Epithelial cell of esophagus (primary cell): ENCODE measurements at places on chromosomes 2 and 18.

DNA sequence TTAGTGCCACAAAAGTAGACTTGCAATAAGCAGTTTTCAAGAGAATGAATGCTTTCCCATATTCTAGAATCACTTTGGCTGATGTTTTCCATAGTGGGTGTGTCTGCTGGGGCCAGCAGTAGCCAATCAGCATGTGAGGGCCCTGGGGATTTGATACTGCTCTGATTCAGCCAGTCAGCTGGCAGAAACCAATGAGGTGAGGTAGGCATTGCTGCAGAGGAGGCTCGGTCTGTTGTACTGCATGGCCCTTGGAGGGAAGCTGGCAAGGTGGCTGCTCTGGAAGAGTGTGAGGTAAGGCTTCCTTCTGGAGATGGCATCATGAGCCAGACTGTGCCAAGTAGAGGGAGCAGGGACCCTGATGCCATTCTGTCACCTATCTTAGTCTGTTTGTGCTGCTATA lies 22.7 kb downstream of the TMEM87B start:
- DNase-seq, result peak; percentile 22

DNA sequence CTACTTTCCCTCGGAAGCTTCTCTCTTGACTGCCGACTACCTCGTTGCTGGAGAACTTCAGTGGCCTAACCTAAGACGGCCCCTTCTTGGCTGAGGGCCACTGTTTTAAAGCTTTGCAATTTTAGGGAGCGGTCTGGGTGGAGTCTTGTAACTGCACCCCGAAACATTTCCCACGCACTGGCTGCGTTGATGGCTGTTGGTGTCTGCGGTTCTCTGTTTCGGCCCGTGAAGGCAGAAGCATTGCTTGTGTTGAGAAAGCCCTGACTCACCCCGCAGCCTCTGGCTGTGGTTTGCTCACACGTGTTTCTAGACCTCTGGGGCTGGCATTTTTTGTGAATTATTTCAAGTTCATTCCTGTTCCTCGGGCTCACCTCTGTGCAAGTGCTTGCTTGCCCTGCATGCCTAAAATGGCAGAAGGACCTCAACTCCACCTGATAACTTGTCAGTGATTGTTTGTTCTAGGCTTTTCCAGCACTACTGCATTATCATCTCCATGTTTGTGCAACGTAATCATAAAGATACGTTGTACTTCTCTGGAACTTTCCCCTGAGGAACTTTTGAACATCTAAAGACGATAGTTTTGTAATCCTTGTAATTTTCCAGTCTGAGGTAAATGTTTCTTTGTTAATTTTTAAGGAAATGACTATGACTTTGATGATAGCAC lies 94.2 kb upstream of the DLX2 start:
- DNase-seq, result peak; percentile 100

DNA sequence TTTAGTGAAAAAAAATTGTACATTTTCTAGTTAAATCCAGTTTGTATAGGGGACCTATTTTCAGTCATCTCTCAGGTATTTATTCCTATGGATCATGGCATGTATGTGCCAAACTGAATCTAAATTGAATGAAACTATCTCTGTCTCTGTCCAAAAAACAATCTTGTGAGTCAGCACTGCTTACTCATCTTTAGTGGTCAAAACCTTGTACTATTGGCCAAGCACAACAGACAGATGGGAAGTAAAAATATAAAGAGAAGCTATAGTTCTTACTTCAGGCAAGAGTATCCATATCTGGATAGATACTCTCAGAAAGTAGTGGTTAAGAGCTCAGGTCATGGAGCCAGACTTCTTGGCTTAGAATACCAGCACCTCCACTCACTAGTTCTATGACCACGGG lies 76.0 kb upstream of the KLHL14 start:
- DNase-seq, result no peak

DNA sequence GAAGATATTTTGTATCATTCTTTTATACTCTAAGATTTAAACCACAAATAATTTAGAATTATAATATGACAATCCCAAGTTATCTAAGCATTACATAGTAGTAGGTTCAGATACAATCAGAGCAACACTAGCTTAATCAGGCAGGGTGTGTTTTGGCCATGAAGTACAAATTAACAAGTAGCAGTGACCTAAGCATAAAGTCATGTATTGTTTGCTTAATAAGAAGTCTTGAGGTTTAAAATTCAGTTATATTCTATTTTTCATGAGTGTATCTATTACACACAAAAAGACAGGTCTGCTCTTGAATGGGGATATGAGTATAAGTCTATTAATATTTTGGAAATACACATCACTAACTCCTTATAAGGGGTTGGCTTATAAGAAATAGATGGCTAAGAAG lies 39.9 kb downstream of the DYNAP start:
- DNase-seq, result no peak

GRCh38 chr2:217467331-217467730 lies 535.5 kb downstream of the TNS1 start:
- no peak for DNase-seq

DNA sequence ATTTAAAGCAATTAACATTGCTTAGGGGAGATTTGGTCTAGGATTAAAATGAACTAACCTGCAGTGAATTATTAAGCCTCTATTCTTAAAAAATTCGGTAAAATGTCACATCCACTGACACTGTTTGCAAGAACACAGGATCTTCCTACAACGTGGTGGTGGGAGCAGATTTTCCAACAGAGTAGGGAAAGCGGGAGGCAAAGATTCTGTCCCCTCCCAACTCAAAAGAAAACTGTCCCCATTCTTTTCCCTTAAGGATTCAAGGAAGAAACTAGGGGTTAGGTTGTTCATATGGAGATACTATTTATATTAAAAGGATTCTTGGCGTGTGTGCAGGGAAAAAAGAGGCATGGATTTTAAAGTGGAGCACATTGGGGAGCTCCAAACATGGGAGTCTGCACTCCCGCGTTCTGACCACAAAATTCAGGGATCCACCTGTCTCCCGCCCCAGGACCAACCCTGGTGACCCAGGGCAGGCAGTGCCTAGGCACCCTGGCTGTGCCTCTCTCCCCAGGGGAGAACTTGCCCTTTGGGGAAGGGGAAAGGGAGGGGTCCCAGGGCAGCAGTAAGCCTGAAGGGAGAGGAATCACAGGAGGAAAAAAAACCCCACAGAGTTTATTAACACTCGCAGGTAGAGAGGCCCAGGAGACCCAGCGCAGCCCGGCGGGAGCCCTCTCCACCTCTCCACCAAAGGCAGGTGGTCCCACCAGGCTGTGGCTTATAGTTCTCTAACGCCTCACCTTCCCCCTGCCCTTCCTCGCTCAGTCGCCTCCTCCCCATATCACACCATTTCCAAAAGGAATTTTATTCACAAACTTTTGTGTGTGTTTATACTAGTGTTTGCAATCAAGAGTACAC lies 2.3 kb downstream of the PTGR3 start:
- no peak for DNase-seq

GRCh38 chr18:27855486-27855885 lies 321.4 kb downstream of the CDH2 start:
- no peak for DNase-seq

DNA sequence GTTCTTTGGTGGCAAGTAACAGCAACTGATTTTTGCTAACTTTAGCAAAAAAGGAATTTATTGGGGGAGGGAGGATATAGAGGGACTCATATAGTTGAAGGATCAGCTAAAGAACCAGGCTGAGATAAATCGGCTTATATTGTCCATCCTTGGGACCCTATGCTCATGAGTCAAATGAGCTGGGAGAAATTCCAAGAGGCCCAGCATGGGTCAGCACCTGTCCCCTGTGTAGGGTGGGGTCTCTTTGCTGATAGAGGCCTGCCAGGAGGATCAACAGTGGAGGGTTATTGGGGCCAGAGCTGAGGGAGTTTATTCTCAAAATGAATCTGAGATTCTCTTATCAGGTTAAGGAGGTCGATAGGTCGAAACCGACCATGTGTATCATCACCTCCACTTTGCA lies 97.2 kb downstream of the VAPA start:
- DNase-seq, result no peak

DNA sequence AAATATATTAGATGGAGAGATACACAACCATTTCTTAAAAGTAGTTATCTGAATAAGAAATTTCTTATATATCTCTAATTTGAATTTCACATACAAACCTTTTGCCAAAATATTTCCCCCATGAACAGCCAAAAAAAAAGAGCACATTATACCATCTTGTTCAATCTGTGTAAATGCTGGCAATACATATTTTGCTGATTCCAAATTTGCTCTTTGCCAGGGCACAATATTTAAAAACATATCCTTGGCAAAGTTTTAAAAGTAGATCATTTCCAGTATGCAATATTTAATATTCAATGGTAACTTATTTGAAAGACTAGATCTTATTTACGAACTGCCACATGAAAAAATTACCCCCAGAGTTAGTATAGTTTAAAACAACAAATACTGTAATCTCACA lies 204.2 kb downstream of the CBLN2 start:
- DNase-seq, result no peak

- DNase-seq, result peak; percentile 41
Measured at GRCh38 chr2:19900931-19901441, 797 bp downstream of the TTC32 start.

GRCh38 chr2:113765276-113765675 lies 8.8 kb upstream of the SLC35F5 start:
- no peak for DNase-seq

DNA sequence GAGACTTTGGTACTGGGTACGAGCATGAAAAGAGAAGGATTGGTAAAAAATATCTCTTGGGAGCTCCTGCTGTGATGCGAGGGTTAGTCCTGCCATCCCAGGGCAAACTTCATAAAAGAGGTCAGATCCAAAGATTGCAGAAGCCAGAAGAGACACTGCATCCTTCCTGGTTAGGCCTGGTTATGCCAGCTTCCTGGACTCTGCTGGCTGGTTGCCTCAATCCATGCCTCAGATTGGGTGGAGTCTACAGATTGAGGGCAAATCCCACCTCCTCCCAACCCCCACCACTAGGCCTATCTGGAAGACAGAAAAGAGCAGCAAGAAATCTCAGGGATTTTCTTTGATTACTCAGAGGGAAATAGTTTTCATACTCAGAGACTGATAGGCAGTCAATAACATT lies 5.3 kb upstream of the ACADL start:
- DNase-seq, result no peak

DNA sequence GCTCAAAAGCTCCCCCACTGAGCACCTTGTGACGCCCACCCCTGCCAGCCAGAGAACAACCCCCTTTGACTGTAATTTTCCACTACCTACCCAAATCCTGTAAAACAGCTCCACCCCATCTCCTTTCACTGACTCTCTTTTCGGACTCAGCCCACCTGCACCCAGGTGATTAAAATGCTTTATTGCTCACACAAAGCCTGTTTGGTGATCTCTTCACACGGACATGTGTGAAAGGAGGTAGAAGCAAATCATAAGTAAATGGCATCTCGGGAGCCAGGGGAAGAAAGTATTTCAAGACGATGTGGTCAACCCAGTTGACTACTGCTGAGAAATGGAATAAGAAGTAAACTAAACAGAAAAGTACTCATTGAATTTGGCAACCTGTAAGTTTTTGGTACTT lies 11.2 kb upstream of the NCKAP1 start:
- DNase-seq, result no peak

DNA sequence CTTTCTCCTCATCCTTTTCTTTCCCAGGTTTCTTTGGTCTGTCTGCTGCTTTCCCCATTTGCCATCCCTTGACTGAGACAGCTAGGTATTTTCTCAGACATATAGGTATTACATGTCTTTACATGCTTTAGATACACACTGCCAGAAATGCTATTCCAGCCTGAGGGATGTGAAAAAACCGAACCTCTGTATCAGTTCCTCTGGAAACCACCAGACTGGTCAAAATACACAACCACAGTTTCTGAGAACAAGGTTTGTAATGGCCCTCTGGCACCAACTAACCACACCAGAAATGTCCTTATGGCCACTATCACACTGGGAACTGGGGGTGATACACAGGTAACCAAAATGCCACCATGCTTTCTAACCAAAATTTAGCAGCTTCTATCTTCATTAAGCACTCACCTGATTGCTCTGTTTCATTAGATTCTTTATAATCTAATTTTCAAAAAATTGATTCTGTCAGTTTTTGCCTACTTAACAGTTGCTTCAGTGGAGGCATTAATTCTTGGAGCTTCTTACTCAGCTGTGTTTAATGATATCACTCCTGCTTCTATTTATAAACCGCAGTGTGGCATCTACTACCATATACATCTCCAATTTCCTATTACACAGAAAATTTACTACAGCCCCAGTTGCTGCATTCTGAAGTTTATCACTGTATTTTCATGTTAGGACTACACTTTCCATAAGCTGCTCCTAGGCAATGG lies 243.5 kb downstream of the WDPCP start:
- DNase-seq, result peak; percentile 54

DNA sequence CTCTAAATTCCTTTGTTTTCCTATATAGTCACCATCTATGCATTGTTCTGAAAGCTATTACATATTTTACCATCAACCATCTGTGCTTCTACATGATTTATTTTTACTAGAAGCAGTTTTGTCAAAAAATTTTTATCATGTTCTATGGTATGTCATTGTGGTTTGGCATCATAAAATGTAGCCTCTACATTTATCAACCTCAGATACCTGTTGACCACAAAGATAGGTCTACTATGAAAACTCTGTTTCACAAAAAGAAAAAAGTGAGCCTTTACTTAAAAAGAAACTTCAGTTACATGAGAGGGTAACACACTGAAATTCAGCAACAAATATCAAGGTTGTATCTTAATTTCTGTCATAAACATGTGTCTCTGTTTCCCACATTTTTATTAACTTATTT lies 3.7 kb downstream of the BCL2 start:
- no peak for DNase-seq

DNA sequence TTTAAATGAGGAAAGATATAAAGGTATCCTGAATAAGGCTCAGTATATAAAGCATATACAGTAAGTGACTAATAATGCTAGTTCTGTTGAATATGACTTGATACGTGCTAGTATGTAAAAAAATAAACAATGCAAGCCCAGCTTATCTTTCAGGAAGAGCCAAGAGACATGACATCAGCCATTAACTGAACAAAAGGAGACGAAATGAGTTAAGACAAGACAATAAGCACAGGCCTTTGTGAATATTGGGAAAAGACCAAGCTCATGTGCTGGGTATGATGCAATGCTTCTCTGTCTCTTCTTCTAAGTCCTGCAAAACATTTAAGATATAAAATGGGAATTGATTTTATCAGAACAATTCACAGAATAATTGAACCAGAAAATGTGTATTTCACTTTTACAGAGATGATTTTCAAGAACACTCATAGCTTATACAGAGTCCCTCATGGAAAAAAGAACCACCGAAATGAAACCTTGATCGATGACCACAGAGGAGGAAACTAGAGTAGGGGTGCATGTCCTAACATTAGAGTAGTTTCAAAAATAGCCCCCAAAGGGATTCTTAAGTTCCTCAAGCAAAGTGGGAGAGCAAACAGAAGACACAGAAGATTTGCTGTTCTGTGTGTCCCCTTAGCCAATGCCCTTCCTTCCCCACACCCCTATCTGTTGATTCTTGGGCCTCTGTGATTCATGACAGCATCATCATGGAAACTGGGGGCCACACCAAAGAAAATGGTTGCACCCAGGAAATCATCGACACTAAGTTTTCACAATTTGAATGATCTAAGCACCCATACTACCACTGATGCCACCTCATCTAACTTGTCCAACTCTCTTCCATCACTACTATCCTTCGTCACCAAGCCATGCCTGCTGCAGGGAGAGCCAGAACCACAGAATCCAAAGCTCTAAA lies 68.0 kb upstream of the CRIM1 start:
- DNase-seq, result peak; percentile 77

GRCh38 chr18:13730481-13730880 lies 4.0 kb downstream of the RNMT start:
- DNase-seq, result no peak

GRCh38 chr2:101168706-101169105 lies 17.5 kb upstream of the TBC1D8 start:
- DNase-seq, result no peak

- DNase-seq, result peak; percentile 73
Measured at GRCh38 chr2:221347471-221347870, 224.6 kb downstream of the EPHA4 start.

GRCh38 chr18:63237881-63238692 lies 81.5 kb downstream of the BCL2 start:
- peak; percentile 84 for DNase-seq
